ENCODE measurements at places on chromosomes 7 and 10.

GRCh38 chr10:11234857-11235531 is 217.3 kb downstream of the CELF2 start:
- no peak for DNase-seq

- DNase-seq, result no peak
Measured at GRCh38 chr10:78414380-78414779, 380.7 kb downstream of the RPS24 start.

DNA sequence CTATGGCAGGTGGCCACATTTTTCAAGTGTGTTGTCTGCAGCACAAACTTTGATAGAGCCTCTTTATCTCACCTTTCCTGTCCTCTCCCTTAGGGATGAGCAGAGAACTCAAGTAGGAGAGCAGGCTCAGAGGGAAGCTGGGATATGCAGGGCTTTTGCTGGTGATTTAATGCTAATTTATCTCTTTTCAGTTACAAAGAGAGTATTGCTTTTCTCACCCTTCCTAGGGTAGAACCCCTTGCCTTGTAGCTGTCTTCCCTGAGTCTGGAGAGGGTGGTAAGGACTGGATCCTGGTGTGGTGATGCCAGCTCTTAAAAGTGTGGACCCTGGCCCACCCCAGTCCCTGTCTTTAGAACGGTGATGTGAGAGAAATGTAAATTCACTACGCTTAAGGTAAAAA is 1061.4 kb downstream of the TYW1 start:
- no peak for DNase-seq

DNA sequence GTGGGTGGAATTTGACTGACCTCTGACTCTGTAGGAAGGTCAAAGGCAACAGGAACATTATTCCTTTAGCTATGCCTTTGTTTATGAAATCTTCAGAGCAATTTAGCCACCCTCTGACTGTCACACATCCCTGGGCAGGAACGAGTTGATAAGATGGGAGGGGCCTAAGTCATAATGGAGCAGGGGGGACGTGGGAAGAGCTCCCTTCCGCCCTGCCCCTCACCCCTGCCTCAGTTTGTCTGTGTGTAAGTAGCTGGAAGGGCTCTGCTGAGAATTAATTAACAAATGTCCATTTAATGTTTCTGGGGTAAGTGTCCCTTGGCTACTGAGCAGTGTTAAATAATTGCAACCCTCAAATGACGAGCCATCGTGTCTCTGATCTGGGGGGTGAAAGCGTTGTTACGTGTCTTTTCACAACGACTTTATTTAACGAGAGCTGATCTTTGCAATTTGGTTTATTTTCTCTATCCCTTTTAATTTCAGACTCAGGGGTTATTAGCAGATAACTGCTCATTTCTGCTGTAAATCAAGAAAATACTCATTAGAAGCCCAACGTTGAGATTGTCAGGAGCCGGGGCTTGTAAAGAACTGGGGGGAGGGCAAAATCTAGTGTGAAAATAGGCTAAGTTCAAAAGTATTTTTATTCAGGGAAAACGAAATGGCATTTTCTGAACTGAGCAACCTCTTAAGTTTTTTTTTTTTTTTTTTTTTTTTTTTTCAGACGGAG is 12.5 kb upstream of the UNCX start:
- DNase-seq, result no peak

- DNase-seq, result peak; percentile 56
Measured at GRCh38 chr7:134789967-134790685, 10.7 kb downstream of the CALD1 start.

DNA sequence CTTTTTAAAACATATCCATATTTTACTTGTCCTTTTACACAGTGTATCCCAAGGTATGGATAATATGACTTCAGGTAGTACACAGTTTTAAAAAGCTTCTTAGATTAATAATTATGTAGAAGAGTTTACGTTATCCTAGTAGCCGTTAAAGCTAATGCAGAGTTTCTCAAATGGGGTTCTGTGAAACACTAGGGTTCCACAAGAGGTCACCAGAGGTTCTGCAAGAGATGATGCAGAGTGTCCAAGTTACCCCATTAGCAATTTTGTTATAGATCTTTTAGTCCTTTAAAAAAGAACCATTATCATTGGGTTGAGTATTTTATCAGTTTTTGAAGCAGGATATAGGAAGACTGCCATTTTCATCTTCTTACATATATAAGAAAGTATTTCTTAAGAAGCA is 298.9 kb upstream of the HPS1 start:
- DNase-seq, result no peak

DNA sequence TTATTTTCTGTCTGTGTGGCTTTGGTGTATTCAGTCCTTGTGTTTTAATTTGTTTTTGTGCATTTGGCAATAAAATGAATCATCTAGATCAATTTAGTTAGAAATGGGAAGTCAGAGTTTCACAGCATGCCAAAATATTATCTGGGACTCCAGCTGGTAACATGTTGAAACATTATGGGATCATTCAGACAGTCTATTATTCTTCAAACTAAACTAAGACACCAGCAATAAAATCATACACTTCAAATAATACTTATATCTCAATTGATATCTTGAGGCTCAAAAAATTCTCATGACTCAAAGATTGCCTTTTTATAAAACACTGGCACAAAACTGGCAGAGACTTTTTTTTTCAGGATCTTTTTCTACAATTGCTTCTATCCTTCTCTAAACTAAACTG is 5.8 kb upstream of the RP9 start:
- no peak for DNase-seq

- peak; percentile 65 for DNase-seq
Measured at GRCh38 chr7:39691821-39692220, 68.4 kb downstream of the RALA start.

DNA sequence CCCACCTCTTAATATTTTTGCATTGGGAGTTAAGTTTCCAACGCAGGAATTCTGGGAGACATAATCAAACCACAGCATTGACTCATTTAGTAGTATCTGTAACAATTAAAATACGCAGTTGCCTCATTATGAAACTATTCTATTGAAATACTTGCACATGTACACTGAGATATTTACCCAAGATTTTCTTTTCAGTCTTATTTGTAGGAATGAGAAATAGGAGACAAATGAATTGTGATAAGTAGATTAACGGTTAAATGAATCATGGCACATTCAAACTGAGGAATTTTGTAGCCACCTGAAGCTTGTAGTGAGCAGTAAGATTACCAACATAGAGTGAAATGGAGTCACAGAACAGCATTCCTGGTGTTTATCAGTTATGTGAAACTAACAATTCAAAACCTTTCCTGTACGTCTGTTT is 18.1 kb downstream of the RP9 start:
- peak; percentile 12 for DNase-seq

Measured in fibroblast of gingiva (primary cell).